ENCODE measurements at places on chromosomes 7 and 10. TPM values are rescaled to one million over a fixed set of nuclear protein-coding genes. Genes with fewer than 3 reads are reported as not detected.

FOXP2 gene
- total RNA-seq, result 18.2 TPM

CYP2W1 gene
- 18.1 TPM for total RNA-seq

GRM3 gene
- total RNA-seq, result not detected

TAS2R4 gene
- total RNA-seq, result 1.1 TPM

CALHM1 gene
- not detected for total RNA-seq

NUPR2 gene
- total RNA-seq, result 2.0 TPM

SDK1 gene
- 6.6 TPM for total RNA-seq

CYP3A4 gene
- total RNA-seq, result 3.8 TPM

GNB2 gene
- 309 TPM for total RNA-seq

TMEM196 gene
- not detected for total RNA-seq

TRIL gene
- 3.9 TPM for total RNA-seq

DNA sequence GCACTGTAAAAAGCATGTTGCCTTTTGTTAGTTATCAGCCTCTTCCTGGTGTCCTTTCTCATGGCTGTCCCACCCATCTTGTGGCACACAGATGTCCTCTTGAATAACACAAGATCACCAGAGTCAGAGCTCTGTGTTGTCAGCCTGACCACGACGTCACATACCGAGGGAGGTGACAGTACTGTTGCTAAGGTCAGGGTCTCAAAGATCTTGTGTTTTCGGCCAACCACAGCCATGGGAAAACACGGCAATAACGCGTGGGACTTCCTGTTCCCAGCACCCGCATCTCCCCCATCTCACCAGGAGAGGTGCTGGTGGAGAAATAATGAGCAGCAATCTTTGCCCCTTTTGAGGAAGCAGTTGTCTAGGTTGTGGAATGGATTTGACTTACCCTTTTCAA lies 40.4 kb downstream of the NPVF start:
- DNase-seq, result no peak

- DNase-seq, result no peak
Measured at GRCh38 chr7:50226669-50227068, 77.8 kb upstream of the IKZF1 start.

DNA sequence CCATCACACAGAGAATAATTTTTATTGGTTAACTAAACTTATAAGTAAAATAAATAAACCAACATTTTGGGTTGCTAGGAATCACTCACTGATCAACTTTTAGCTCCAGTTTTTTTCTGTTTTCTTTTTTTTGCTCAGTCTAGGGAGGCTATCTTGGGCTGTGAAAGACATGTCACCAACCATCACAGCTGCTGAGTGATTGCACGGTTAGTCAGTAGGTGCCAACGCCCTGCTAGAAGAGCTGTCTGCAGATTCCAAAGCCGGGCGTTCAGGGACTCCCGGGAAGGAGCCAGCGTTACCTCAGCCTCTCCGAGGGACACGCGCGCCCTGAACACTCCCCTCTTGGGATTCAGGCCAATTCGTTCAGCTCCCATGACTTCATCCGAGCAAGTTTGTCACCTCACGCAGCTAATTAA lies 604 bp upstream of the STAM start:
- DNase-seq, result peak; percentile 93

- DNase-seq, result no peak
Measured at GRCh38 chr7:51428217-51428887, 111.7 kb upstream of the COBL start.

DNA sequence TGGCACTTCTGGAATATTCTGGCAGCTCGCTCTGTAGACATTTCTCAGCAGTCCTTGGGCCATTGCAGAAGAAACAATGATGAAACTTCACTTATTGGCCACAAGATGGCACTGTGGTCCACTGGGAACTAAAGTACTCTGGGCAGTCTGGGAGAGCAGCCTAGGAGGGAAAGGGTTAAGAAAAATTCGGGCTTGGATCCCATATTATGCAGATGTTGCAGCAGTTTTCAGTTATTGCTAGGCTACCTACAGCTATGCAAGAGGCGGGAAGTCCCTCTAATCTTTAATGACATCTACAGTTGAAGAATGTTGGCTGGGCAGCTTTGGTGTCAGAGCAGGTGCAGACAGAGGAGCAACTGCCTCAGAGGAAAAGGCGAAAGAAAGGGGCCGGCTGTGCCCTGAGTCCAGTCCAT lies 201.7 kb upstream of the PRSS58 start:
- DNase-seq, result no peak

DNA sequence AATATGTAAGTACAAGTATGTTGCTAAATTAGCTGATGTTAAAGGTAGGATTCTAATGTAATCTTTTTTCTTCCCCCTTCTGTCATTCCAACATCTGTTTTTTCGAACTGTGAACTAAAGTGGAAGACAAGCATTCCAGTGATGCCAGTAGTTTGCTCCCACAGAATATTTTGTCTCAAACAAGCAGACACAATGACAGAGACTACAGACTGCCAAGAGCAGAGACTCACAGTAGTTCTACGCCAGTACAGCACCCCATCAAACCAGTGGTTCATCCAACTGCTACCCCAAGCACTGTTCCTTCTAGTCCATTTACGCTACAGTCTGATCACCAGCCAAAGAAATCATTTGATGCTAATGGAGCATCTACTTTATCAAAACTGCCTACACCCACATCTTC lies 62.7 kb downstream of the WAC start:
- no peak for DNase-seq

DNA sequence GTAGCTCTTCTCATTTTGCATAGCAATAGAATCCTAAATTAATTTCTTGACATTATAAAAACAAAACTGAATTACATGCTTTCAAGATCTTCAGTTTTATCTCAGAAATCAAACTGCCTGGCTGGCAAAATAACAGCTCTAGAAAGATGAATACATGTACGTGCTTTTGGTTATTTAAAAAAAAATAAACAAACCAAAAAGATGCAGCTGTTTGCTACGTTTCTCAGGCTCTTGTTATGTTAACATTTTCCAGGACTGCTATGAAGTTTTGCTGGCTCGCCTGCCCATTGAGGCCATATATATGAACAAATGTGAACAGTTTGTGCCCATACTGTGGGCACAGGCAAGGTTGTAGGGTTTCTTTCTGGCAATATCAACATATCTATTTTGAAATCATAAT lies 86.6 kb downstream of the ODAD2 start:
- DNase-seq, result no peak

DNA sequence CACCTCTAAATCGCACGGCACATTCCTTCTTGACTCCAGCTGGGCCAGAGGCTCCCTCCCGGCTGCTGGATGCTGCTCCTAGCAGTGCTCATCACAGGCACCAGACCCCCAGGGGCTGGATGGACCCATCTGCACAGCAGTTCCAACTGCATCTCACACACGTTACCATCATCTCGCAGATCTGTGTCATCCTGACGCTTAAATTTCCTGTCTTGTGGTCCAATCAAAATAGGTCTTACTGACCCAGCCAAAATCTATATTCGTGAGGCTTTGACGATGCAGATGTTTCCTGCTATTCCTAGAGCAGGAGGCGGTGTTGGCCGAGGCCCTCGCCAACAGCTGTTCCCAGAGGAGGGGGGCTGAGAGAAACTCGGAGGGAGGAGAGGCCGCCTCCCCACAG lies 108.0 kb downstream of the MKI67 start:
- DNase-seq, result no peak

- DNase-seq, result no peak
Measured at GRCh38 chr7:104980440-104980839, 33.6 kb upstream of the KMT2E start.

DNA sequence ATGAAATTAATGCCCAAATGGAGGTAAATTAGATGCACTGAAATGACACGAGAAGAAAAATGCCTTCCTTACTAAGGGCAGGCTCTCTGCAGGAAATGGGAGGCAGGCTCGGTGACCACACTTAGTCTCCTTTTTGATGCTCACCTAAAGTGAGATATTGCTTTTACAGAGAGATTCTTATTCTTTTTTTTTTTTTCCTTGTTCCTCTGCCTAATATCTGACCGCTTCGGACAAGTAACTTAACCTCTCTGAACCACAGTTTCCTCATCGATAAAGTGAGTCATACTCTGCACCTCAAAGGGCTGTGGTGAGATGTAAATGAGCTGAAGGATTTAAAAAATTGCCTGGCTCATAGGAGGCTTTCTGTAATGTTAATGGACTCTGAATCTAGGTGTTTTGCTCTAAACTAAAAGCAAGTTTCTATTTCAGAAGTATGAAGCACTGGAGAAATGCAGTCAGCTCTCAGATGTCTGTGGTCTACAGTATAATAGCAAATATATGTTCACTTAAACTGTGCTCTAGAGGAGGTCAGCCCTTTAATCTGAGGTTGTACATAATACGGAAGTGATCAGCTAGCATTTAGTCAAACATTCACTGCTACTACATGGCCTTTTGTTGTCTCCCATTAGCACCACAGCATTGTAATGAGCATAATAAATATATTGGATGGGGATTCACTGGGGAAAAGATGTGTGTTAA lies 23.2 kb downstream of the NKX2-3 start:
- no peak for DNase-seq
